ENCODE measurements at places on chromosomes 13 and 19.

- DNase-seq: no peak
Measured at GRCh38 chr13:41960211-41960636, 685 bp downstream of the VWA8 start.

DNA sequence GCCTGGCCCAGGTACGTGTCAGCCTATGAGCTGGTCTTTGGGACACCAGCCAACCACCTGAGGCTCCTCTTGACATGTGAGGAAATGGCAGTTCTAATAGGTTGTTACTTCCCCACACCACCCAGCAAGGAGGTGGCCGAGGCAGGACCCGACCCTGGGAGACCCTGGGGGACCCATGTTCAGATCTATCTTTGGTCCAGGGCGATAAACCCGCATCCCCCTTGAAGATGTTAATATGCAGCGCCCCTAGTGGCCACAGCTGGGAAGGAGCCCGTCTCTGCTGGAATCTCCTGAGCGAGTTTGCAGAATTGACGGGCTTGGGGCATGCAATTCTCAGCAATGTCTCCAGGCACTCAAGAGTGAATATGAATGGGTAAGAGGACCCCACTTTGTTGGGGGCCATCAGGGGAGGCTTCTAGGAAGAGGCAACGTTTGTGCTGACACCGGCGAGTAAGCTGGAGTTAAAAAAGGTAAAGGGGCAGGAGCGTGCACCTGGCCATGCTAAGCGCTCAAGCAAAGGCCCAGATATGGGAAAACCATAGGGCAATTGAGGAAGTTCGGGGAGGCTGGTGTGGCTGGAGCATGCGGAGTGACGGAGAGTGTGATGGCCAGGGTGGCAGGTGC, 1.5 kb upstream of the MYO1F start:
- DNase-seq: peak; percentile 17

DNA sequence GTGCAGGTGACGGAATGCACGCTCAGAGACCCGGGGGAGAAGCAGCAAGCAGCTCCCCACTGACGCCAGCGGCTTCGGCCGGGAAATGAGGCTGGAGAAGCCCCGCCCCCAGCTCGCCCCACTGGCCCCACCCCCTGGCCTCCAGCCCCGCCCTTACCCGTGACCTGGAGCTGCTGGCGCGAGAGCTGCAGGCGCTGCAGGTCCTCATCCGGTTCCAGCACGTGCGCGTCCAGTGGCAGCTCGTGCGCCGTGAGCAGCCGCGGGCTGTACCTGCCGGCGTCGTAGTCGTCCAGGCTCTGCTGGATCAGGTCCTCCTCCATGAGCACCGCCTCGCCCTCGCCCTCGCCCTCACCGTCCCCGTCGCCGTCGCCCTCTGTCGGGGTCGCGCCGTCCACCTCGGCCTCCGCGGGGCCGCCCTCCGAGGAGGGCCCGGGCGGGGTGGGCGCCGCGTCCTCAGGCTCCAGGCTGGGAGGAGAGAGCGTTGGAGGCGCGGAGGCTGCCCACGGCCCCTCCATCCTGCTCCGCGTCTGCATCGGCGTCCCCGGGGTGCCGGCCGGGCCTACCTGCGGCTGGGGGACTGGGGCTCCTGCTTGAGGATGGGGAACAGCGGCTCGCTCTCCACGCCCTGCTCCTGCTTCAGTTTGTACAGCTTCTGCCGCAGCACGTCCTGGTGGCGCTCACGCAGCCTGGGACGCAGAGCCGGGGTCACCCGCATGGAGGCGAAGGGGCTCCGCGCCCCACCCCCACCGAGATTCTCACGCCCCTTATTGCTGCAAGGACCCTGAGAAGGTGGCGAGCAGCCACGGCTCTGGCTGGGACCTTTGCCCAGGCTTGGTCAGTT, 6.4 kb upstream of the TBXA2R start:
- no peak for DNase-seq

DNA sequence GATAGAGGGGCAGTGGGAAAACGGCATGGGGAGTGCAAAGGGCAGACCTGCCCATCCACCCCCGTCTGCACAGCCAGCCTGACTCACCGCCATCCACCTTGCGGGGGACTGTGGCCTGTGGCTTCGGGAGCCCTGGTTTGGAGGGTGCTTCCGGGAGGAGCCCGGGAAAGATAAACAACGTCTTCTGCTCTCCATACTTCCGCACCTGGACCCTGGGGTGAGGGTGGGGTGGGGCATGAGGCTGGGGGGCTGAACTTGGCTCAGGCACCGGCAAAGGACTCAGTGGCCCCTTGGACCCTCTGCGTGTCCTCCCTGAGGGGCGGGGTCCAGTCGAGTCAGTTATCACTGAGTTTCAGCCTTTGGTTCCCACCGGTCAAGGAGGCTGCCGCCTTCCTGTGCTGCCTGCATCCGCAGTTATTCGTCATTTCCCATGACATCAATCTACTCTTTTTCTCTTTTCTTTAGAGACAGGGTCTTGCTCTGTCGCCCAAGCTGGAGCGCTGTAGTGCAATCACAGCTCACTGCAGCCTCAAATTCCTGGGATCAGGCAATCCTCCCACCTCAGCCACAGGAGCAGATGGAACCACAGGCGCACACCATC, 3.2 kb downstream of the GPR108 start:
- no peak for DNase-seq

GRCh38 chr19:47973529-47973928, 18.4 kb downstream of the BSPH1 start:
- DNase-seq: no peak

DNA sequence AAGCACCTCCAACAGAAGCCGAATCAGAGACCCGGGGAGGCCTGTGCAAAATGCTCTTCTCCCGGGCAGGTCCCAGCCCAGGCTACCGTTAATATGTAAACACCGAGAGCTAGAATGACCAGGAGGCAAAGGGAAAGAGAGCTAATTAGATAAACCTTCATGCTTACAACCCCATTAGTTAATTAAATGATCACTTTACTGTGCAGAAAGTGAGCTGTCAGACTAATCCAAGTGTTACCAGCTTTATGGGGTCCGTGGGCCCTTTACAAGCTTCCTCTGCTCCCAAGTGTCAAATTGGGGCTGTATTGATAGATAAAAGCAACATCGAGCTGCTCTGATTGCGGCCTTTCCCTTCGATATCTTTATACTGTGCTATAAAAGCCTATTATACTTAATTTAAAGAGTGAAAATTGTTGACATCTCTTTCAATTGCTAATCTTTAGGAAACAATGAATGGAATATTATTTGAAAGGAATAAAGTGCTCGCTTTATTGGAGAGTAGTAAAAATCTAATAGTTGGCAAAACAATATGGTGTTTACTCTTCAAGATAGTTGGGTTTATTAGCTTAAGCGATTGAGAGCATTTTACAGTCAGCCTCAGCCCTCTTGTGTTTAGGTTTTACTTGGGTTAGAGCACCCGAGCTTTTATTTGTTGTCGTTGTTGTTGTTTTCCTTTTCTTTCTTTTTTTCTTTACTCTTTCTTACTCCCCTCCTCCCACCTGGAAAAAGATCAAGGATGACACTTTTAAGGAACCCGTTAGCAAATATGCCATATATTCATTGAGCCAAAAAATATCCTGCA, 189.3 kb upstream of the GPR12 start:
- no peak for DNase-seq

- no peak for DNase-seq
Measured at GRCh38 chr19:10852098-10852800, 4.0 kb downstream of the C19orf38 start.

GRCh38 chr13:29994911-29995595, 144.6 kb upstream of the UBL3 start:
- DNase-seq: no peak

- no peak for DNase-seq
Measured at GRCh38 chr13:29957320-29957719, 106.9 kb upstream of the UBL3 start.

DNA sequence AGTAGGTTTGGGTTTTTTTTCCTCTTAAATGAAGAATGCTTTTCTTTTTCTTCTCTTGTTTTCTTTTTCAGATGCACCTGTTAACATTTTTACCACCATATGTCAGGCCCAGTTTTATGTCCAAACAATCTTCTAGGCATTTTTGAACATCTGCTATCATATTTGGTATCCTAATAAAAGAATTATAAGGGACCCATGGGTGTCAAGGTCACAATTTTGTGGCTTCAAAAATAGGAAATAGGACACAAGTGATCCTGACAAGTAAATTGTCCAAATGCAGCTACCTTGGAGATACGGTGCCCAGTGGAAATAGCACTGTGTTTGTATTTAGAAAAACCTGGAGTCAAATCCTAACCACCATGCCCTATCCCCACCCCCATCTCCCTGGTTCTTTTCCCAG, 270.3 kb downstream of the MZT1 start:
- no peak for DNase-seq

DNA sequence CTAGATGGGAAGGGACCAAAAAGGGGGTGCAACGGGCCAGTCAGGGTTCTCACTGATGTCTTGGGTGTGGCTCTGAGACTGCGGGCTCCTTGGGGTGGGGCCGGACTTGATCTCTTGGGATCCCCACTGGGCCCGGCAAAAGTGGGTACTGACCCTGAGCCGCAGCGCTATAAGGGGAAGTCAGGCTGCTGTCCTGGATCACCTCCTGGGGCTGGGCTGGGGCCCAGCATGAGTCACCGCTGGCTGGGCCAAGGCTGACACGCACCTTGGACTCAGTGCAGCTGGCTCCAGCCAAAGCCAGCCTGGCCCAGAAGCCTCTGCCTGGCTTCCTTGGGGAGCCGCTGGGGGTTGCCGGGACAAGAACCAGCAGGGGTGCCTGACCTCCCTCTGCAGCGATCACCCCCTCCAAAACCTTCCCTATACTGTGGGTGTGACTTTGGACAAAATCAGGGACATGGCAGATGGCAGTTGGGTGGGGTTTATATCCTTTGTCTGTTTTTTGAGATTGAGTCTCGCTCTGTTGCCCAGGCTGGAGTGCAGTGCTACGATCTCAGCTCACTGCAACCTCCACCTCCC, 617 bp upstream of the IQCN start:
- no peak for DNase-seq

GRCh38 chr13:94595001-94595949, 677 bp downstream of the TGDS start:
- no peak for DNase-seq

DNA sequence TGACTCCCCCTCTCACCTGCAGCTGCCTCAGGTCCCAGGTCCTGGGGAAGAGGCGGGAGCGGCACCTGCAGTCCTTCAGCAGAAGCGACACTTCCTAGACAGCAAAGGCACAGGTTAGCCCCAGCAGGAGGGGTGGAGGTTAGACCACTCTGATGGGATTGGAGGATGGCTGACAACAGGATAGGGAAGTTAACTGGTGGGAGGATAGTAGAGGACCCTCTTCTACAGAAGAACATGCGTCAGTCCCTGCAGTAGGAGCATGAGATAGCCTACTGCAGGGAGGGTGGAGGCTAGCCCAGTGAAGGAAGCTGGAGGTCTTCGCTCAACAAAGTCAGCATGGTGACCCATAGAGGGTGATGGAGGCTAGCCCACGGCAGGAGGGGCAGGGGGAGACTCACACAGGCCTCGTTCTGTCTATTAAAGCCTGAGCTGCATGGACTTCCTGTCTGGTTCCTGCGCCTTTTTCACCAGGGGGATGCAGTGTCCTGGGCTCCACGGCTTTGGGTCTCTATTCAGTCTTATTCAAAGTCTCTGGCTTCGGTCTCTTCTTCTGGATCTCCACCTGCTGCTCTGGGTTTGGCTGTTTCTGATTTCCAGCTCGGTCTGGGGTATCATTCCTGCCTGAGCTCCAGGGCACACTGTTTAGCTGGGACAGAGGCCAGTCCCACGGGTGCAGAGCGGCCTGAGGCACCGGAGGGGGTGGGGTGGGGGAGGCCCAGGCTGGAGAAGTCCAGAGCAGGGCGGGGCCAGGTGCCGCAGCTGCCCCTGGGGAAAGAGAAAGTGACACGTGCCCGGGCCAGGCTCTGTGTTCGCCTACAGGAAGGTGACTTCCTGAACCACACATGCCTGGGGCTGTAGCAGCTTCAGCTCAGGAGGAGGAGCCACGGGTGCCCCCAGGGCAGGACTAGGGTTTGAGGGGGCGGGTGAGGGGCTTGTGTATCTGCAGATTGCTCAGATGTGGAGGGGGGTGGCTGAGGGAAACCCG, 7.3 kb downstream of the IFNL3 start:
- DNase-seq: peak; percentile 9

DNA sequence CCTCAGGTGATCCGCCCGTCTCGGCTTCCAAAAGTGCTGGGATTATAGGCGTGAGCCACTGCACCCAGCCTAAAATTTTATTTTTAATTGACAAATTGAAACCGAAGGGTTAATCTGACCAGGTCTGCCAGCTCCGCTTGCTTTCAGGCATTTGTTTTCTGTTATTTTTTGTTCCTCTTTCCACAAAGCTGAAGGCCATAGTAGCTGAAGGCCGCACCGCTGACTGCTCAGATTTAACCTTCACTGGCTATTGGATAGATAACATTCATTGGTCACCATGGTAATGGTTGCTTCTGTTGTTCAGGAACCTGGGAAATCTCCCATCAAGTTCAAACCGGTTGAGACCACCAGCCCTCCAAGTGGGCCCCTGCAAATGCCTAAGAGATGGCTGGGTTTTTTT, 124.5 kb upstream of the USP29 start:
- no peak for DNase-seq

GRCh38 chr19:5364674-5365073, 24.1 kb upstream of the PTPRS start:
- DNase-seq: no peak

- DNase-seq: no peak
Measured at GRCh38 chr13:111249637-111250360, 70.6 kb upstream of the TEX29 start.

- DNase-seq: no peak
Measured at GRCh38 chr13:45705918-45706317, 3.8 kb downstream of the CBY2 start.

DNA sequence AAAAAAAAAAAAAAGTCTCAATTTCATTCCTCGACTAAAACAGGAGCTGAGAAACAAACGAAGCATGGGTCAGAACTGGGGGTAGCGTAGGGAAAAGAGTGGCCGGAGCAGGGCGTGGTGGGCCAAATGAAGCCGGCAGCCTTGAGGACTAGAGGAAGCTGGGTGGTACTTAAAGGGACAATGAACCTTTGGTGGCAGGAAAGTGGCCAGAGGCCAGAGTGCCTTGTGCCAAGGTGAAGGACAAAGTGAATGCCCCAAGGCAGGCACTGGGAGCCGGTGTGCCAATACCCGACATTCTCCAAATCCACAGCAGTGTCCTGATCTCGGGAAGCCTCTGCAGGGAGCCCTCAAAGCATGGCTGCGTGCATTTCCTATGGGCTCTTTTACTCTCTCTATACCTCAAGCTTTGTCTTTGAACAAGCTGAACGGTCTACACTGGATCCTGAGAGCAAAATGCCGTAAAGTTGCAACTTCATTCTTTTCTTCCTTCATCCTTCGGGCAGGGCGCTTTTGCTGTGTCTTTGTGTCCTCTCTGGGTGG, 195.0 kb upstream of the KL start:
- no peak for DNase-seq

GRCh38 chr13:48437371-48437770, 24.5 kb upstream of the LPAR6 start:
- DNase-seq: no peak

DNA sequence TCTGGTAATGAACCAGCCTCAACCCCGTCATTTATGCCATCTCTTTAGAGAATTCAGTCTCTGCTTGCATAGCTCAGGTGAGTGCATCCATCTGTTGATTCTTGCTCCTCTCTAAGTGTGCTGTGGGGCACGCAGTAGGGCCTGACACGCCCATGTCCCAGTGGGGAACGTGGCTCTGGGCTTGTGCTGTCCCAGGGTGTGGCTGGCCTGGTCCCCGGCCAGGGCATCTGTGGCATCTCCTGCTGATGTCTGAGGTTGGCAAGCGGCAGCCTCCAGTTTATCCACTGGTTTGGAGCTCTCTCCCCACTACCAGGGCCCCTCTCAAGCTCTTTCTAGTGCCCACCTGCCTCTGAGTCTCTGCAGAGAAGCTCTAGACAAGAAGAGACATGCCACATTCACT, 146.6 kb upstream of the GJB6 start:
- no peak for DNase-seq

GRCh38 chr19:6018786-6019185, 40.8 kb upstream of the RANBP3 start:
- DNase-seq: no peak

Measured in COR-L47 (cell line).